AG08396 (cell line): ENCODE measurements at places on chromosomes 12 and 14.

DNA sequence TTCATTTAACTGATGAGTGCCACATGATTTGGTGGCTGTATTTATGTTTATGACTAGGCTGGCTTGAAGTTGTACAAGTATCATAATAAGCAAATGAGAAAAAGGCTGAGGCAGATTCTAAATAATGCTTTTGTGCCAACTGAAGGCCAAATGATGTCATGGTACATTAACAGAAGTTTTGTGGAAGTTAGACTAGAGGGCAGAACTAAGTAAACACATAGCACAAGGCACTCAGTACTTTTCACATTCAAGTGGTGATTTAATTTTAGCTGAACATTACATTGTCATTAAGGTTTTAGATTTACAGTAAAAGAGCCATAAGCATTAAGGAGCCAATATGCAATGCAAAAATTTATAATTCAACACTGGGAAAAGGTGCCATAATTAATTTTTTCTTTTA lies 21.1 kb downstream of the PPP1CC start:
- no peak for DNase-seq

- no peak for DNase-seq
These were observed 15.1 kb upstream of the FGF6 start for GRCh38 chr12:4460761-4461160.

GRCh38 chr12:57039016-57039798 lies 10.7 kb downstream of the MYO1A start:
- DNase-seq, result no peak

DNA sequence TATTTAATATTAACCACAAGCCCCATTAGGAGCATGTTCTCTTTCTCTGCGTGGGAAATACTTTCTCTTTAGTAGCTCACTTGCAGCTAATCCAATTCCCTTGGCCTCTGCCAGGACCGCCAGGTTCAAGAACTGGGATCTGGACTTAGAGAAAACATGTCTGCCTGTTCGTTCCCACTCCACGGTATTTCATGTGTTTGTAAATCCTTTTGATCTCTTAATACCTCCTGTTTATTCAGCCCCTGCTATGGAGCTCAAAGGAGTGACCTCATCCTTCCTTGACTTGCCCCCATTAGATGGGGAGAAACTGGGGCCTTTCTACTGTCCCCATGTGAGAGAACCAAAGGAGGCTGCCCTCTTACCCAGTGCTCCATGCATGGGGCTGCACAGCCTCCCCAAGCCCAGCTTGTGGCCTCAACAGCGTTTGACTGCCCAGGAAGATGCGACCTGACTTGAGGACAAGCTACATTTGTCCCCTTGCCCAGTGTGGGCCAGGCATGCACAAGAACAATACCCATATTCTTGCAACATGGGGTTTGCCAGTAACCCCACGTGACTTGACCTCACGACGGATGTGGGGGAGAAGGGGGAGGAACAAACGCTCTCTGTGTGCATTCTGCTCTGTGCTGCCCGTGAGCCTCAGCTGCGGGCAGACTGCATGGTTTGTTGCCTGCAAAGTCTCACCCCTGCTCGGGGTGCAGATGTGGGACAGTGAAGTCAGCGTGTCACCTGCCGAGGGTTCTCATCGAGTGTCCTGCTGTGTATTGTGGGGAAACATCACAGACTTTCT lies 30.3 kb downstream of the CD9 start:
- no peak for DNase-seq

DNA sequence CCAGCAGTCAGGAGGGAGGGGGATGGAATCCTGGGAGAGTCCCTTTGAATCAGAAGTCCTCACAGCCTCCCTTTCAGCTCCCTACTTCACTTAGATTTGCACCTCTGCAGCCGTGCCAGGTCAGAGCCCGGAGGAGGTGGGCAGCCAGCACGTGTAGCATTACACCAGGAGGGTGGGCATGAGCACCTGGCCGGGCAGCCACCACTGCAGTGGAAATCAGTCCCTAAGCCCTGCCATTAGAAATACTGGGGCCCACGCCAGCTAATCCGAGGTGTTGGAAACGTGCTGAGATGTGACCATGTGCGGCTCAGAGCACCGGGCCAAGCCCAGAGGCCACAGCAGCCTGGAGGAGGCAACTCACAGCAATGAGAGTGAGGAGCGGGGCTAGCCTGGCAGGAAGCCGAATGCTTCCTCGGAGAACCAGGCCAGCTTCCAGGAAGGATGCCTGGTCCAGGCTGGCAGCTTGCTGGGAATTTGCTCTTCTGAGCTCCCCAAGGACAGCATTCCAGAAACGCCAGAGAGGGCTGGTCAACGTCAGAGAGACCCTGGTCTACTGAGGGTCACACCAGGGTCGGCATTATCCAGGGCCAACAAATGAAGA lies 9.4 kb upstream of the CACNA2D4 start:
- no peak for DNase-seq

DNA sequence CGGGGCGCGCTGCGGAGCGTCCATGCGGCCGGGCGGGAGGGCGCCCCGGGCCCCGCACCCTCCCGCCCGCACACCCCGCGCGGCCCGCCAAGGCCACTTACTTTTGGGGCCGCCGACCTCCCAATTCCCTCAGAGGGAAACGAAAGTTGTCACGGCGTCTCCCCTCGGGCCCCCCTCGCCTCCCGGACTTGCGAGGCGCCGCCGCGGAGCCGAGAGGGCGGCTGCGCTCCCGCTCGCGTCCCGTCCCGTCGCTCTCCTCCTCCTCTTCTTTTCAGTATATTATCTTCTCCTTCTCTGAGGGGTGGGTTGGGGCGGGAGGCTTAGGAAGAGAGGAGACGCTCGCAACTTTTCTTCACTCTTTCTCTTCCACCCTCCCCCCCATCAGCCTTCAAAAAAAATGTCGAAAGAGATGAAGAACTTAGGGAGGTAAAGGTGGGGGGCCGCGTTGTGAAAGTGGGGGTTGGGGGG lies 613 bp downstream of the DUSP16 start:
- DNase-seq, result peak; percentile 54

- DNase-seq, result no peak
These were observed 209.8 kb downstream of the SPTSSA start for GRCh38 chr14:34252227-34252626.

DNA sequence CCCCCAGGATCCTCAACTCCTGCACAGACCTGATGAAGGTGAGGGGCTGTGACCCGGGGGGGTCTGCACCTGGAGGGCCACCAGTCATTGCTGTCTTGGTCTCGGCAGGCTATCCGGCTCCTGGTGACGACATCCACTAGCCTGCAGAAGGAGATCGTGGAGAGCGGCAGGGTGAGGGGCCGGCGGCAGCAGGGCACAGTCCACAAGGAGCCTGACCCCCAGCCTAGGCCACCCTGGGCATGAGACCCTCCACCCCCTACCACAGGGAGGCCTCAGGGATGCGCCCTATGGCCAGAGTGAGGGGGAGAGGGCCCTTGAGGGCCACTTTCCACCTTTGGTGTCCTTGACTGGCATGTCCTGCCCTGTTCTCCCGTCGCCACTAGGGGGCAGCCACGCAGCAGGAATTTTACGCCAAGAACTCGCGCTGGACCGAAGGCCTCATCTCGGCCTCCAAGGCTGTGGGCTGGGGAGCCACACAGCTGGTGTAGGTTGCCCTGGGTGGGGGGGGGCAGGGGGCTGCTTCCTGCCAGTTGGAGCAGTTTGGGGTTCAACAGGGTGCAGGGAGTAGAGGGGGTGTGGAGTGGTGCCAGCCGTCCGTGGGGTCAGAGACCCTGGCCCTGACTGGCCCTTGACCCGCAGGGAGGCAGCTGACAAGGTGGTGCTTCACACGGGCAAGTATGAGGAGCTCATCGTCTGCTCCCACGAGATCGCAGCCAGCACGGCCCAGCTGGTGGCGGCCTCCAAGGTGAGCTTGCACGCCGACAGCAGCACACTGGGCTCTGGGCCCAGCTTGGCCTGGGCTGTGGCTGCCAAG lies 25.0 kb downstream of the HIP1R start:
- DNase-seq, result peak; percentile 91

DNA sequence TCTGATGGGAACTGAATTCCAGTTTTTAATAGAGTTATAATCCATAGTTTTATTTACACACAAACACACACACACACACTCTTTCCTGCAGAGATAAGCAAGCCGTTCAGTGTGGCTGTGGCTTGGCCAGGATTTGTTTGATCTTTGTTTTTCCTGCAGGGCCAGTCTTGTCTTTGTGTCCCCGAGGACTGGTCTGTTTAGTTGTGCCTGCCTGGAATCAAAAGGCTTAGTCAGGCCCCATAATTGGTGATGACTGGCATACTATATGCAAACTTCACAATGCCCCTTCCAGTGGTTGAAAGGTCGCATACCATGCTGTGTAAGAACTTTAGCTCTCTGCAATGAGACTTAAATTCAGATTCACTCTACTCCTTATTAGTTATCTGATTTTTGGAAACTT lies 26.0 kb downstream of the WBP11 start:
- DNase-seq, result no peak

DNA sequence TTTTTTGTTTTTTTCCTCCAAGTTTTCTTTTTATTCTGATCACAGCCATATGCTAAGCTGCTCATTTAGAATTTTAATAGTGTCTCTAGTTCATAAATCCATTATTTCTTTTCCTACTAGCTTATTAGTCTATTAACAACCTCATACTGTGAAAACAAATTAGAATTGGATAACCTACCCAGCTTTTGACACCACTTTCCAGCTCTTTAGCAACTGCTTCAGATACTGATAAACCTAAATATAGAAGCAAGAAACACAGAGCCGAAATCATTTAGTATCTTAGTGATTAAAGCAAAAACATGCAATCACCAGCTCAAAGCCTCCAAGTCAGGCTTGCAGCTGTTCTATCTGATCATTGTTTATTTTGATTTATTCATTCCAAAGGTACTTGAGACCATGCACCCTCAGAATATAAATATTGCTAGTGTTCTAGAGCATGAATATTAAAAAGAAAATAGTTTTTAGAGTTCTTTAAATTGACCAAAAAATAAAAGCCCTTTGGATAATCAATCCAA lies 121.5 kb downstream of the STXBP6 start:
- no peak for DNase-seq

DNA sequence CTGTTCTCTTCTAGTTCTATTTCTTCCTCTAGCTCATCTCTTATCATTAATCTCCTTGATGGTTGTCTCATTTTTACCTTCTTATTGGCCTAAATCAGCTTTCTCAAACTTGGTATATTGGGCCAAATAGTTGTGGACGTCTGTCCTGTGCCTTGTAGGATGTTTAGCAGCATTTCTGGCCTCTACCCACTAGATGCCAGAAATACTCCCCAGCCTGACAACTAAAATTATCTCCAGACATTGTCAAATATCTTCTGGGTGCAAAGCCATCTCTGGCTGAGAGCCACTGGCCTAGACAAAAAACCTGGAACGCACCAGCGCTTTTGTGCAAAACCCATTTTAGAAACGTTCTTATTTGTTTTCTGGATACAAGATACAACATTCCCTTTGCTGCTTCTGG lies 38.8 kb upstream of the LRRC10 start:
- DNase-seq, result no peak

GRCh38 chr14:32201816-32202490 lies at the start of gene RNU6-7:
RNU6-7 (plus strand) TSS chr14:32202045.
- no peak for DNase-seq

GRCh38 chr14:25832585-25832984 lies 765.2 kb downstream of the NOVA1 start:
- no peak for DNase-seq

DNA sequence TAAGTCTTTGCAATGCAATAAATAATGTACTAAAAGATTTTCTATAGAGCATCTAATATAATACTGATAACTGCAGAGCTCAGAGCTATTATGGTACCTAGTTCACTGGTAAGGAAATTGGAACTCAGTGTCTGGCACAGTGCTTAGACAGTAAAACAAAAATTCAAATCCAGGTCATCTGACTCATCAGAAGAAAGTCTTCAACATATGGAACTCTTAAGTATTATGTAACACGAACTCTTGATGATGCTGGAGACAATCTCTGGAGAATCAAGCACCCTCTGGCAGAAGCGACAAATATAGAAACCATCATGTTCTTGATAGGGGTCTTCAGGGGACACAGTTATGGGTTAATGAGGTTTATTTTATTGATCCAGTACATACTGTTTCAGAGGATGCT lies 37.3 kb upstream of the TRHDE start:
- DNase-seq, result no peak

DNA sequence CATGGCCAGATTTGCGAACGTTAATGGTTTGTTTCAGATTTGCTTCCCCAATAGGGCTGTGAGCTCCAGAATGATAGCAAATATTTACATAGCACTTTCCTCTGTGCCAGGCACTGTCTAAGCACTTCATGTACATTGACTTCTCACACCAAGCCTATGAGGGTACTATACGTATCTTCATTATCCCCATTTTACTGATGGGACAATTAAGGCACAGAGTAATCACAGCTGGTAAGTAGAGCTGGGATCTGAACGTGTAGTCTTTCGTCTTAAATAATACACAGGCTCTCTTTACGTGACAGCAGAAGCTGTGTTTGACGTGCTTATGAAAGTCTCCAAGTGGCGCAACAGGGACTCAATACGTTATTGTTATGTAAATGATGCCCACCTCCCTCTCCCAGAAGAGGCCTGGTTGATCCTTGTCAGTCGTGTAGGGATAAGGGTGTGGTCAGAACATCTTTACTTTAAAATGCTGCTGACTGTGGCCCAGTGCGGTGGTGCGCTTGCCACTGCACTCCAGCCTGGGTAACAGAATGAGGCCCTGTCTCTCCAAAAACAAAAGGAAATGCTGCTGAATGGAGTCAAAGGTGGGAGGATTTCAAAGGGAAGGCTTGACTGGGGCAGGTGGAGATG lies 66.3 kb upstream of the TCL1B start:
- DNase-seq, result no peak

- DNase-seq, result no peak
These were observed 191.7 kb upstream of the FRMD6 start for GRCh38 chr14:51460011-51460410.

GRCh38 chr14:51251486-51251885 lies 11.4 kb downstream of the TMX1 start:
- no peak for DNase-seq

DNA sequence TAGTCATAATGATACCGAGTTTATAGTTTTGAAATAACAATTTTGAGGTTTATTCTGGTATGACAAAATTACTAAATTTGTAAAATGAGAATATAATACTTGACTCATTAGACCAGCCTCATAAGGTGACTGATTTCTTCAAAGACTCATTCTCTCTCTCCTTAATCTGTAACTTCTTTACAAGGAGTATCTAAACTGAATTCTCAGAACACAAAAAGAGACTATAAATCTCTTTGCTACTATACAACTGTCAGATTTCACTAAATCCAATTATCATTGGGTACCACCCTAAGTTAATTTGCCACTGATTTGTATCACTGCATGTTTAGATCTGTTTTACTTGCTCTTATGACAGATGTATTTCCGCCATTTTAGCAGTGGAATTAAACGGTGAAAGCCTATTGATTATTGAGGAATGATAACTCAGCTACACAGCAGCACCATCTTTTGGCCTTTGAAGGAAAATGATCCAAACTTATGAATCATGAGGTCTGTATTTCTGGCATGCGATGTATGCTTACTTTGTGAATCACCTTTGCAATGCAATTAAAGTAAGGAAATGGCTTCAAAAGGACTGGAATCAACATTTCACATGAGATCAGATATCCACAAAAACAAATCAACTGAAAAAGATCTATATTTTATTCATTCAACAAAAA lies 161.2 kb downstream of the RERGL start:
- no peak for DNase-seq
